NCI-H1930 (cell line): ENCODE measurements at places on chromosomes 2 and 18.

DNA sequence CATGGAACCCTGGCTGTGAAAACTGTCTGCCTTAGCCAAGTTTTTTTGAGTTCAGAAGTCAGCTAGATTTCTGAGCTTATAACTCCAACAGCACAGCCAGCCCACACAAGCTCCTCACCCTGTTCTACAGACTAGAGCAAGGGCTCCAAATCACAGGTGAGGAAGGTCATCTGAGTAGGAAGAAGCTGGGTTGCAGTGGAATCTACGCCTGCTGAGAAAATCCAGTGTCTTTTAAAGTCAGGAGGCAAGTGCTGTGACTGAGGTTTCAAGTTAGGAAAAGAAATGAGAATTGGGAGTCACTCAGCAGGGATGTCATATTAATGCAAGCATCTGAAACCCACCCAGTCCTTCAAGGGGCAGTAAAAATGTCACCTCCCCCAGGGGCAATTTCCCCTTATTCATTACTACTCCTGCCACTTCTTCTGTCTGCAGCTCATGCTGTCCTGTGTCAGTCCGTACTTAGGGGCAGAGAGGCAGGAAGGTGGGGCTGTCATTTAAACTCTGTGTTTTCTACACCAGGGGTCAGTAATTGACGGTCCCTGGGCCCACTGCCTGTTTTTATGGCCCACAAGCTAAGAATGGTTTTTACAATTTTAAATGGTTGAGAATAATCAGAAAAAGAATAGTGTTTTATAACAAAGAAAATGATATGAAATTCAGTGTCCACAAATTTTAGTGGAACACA, 551.1 kb downstream of the BCL11A start:
- no peak for DNase-seq

DNA sequence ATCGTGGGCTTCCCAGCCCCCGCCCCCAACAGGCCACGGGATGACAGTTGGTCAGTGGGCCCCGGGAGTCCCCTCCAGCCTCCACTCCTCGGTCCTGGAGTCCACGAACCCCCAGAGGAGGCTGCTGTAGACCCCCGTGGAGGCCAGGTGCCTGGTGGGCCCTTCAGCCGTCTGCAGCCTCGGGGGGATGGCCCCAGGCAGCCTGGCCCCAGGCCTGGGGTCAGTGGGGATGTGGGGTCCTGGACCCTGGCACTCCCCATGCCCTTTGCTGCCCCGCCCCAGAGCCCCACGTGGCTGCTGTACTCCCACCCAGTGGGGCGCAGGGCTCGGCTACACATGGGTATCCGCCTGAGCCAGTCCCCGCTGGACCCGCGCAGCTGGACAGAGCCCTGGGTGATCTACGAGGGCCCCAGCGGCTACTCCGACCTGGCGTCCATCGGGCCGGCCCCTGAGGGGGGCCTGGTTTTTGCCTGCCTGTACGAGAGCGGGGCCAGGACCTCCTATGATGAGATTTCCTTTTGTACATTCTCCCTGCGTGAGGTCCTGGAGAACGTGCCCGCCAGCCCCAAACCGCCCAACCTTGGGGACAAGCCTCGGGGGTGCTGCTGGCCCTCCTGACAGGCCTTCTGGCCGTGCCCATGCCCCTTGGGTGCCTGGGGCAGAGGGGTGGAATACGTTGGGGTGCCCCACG, 7.6 kb downstream of the NEU4 start:
- DNase-seq, result no peak

- DNase-seq, result no peak
Measured at GRCh38 chr2:128202791-128203190, 111.8 kb downstream of the UGGT1 start.

DNA sequence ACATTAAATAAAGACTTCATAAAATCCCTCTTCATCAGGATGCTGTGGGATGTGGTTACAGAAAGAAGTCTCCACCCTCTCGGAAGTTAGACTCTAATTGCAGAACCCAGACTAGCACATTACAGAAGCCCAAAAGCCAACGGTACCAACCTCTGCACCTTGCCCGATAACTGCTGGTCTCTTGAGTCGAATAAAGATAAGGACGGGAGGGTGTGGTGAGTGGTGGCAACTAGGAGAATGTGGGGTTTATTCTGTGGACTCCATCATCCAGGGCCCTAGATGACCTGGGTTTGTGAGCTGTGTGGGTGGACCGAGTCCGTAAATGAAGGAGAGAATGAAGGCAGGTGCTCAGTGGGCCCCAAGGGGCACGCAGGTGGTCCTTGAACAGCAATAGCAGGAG, 462.8 kb upstream of the ID2 start:
- DNase-seq, result no peak

DNA sequence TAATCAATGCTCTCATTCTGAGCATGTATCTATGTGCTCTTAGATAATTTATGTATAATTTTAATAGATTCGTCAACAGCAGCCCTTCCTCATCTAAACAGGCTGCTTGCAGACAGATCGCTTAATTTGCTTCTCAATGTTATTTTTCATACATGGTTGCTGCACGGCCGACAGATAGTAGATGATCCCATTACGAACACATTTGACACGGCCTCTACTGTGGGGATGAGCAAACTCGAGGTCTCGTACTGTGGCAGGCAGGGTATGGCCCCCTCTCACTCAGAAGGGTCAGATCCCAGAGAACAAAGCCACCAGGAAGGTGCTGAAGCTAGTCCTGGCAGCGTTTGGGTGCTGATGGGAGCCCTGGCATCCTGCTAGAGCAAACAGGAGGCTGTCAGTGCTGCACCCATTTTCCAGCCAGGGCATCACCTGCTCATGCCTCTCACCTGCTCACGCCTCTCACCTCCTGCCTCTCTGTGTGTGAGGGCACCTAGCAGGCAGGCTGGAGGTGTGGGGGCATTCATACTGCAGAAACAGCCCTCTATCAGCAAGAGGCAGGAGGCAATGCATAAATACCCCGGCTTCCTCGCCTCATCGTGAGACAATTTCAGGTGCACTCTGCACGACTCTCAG, 80.0 kb downstream of the KLHL29 start:
- DNase-seq, result no peak

- DNase-seq, result no peak
Measured at GRCh38 chr2:65434592-65435241, 2.3 kb upstream of the SPRED2 start.
